ENCODE measurements at places on chromosomes 1 and 21. TPM values are rescaled to one million over a fixed set of nuclear protein-coding genes. Genes with fewer than 3 reads are reported as not detected.

The RXRG gene
- total RNA-seq, result 0.55 TPM

The OR2M3 gene
- not detected for total RNA-seq

The ACTN2 gene
- total RNA-seq, result not detected

The PEX19 gene
- total RNA-seq, result 82.5 TPM

The STUM gene
- total RNA-seq, result 0.03 TPM

All from left lobe of liver (tissue), 2 donors.